ENCODE measurements at places on chromosomes 12 and 14.

- DNase-seq = no peak
Measured at GRCh38 chr12:130288206-130288605, 49.5 kb upstream of the PIWIL1 start.

GRCh38 chr12:57766464-57767304 is at the start of gene CYP27B1:
Gene CYP27B1 (minus strand): TSS chr12:57767078. CDS start chr12:57767041, 37 bp downstream.
- DNase-seq = no peak

DNA sequence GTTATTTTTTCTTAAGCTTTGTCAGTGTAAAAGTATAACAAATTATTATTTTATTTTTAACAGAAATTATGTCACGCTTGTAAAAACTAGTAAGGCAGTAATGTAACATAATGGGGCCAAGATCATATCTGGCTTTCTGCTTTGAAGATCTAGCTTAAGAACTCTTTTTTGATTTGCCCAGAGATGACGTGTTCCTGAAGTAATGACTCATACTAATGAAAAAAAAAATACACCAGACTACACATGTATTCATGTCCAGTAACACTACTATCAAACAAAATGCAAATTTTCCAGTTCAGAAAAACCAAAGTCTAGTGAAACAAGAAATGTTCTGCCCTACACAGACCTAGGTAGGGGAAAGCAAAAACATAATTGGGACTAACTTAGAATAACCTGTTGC is 432.2 kb upstream of the ATXN7L3B start:
- no peak for DNase-seq

GRCh38 chr14:77058117-77058516 is 29.6 kb upstream of the IRF2BPL start:
- DNase-seq = no peak

DNA sequence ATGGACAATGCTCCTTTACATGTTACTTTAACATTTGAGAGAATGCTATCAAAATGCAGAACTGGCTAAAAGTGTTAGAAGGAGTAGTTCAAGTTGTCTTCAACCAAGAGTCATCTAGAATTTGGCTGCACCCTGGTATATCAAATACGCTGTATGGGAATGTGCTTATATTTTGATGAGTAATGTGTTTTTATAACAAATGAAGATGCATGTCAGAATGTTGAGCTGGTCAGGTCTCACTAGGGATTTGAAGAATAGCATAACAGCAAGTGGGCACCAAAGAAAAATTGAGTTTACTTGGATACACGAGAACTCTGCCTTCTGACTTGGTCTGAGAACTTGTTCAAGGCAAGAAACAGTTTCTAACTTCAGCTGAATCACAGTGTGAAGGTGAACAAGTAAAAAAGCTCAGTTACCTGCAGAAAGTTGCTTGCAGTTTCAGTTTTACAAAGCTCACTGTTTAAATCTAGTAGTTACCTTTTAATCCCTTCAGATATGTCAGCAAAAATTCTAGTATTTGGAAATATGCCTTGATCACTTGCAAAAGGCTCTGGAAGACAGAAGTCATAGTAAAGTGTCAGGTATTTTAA is 82.3 kb downstream of the PDE3A start:
- no peak for DNase-seq
